Caco-2 (cell line): ENCODE measurements at places on chromosomes 13 and 19. TPM values are rescaled to one million over a fixed set of nuclear protein-coding genes. Genes with fewer than 3 reads are reported as not detected.

The ZNF709 gene
- total RNA-seq = 1.7 and 2.4 TPM in 2 replicates

DNA sequence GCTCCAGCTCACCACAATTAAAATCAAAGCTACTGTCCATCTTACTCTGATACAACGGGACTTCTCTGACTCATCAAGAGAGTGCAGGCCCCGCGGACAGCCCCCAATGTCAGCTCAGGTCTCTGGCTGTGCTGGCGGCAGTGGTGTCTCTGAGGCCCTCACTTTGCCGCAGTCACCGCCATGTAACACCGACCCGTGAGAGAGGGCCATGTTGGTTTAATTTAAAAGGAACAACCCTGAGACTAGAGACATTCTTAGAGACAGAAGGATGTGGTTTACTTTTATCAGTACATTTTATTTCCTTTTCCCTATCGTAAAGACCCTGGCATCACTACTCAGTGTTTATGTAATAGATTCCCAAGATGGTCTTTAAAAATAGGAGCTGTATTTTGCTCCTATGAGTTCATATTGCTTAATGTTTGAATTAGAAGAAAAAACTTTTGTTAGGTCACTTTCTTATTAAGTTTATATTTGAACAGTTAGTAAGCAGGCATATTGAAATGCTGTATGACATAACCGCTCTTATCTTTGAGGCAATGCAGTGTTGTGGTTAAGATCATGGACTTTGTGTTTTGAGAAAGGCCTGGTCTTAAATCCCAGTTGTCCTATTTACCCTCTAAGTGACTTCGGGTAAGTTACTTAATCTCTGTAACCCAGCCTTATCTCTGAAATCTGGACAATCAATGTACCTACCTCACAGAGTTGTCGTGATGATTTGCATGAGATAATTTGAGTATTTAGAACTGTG lies 23.4 kb downstream of the DGKH start:
- no peak for DNase-seq

The EHD2 gene
- 13.3 and 14.6 TPM in 2 replicates for total RNA-seq

DNA sequence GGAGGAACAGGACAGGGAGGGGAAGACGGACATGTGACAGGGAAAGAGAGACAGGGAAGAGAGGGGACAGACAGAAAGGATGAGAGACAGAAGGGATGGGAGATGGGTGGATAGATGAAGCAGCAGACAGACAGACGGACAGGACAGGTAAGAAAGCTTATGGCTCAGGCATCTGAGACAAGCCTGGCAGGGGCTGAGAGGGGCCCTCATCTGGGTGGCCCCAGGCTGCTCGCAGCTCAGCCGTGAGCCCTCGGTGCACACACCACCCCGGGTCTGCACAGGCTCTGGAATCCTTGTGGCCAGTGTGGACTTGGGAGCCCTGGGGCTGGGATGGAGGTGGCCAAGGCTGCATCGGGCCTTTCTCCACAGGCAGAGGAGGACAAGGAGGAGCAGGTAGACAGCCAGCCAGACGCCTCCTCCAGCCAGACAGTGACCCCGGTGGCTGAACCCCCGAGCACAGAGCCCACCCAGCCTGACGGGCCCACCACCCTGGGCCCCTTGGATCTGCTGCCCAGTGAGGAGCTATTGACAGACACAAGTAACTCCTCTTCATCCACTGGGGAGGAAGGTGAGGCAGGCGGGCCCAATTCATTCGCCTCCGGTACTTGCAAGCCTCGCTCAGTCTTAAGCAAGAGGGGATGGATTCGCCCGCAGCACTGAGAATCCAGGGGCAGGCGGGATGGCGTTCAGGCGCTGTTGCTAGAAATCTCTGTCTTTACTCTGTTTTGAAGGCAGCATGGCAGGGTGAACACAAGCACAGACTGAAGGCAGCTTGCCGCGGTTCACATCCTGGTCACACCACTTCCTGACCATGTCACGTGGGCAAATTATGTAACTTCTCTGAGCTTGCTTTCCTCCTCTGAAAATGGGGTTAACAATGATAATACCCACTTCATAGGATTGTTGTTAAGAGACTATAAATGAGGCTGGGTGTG lies 14.0 kb downstream of the GRAMD1A start:
- DNase-seq = no peak

DNA sequence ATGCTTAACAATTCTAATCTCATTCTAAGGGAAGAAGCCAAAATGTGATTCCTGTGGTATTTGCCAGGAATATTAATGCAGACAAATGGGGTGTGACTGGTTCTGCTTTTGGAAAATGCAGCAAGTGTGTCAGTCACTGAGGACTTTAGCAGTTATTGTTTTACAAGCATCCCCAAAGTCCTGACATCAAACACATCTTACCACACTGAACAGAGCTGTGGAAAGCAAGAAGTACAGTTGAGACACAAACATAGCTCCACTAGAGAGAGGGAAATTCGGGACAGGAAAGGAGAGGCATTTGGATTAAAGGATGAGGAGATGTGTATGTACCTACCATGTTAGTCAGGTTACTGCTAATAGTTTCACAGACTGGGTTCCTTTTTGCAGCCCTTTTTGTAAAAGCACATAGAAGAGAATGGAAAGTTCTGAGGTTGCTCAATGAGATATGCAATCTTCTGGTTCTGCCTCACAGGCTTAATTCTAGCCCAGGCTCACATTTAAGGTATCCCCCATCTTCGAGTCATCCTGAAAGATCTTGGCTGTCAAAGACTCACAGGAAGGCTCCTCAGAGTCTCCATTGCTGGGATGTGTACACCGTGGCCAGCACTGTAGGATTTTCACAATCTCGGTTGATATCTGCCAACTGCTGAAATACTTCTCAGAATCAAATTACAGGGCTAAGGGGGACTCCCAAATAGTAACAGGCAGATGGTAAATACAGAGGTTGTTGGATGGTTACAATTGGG lies 316.6 kb downstream of the DNAJC15 start:
- no peak for DNase-seq

The TMEM86B gene
- 18.0 and 21.2 TPM in 2 replicates for total RNA-seq

The LILRA1 gene
- total RNA-seq = not detected in 2 replicates

GRCh38 chr13:27353166-27353583 lies 71.2 kb upstream of the GTF3A start:
- no peak for DNase-seq

- DNase-seq = no peak
Observed at GRCh38 chr19:5287066-5287465, 53.5 kb downstream of the PTPRS start.

The VAV1 gene
- not detected in 2 replicates for total RNA-seq

GRCh38 chr19:20254121-20254520 lies 87.1 kb downstream of the ZNF486 start:
- no peak for DNase-seq

The SYT3 gene
- 0.41 and 0.70 TPM in 2 replicates for total RNA-seq
